ENCODE measurements at places on chromosomes 3 and 15.

GRCh38 chr15:74631935-74632560 is 16.4 kb downstream of the CLK3 start:
- peak; percentile 61 for DNase-seq

DNA sequence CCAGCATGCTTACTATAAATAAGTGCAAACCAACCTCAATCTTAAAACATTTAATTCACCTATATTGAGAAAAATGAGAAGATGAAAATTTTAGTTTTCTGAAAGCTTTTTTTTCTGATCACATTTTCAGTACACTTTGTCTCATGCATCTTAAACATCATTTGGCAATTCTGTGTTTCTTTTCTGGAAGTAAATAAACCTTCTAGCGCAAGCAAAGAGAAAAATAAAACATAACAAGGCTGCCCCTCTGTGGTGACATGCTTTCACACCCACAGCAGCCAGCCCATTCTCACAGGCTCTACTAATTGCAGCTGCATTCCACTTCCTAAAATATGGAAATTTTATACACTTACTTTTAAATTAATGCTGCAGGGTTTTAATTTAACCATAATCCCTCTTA is 90.1 kb downstream of the NEK10 start:
- no peak for DNase-seq

DNA sequence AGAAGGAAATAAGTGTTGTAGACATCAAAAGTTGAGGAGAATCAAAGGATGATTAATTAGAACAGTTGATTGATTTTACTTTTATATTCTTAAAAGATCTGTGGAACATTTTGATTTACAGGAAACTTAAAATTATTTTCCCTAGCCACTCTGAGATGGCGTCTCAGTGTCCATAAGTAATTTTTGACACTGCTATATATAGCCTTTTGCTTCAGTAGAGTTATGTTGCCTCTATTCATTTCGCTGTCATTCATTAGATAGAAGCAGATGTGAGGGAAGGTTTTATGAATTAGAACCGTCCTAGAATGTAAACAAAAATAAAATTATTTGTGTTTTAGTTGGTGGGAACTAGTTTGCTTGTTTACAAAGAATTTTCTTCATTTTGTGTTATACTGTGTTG is 51.1 kb upstream of the EIF3J start:
- DNase-seq = no peak

- DNase-seq = no peak
Observed at GRCh38 chr15:63250312-63250965, 27.0 kb upstream of the APH1B start.

DNA sequence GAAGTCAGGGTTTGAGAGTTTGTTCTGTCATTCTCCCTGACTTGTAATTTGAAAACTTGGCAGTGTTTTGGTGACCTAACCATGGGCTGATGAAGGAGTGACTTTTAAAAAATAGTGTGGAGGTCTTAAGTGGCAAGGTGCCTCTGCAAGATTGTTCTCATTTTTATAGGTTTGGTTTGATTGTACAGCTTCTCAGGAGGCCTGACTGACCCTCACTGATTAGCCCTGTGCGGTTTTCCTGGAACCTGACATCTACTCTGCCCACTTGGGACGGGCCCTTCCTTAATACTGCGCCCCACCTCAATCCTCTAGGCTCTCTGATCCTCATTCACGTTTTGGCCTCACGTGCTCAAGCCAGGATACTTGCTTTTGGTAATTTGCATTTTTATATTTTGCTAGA is 2.8 kb downstream of the UBE2E1 start:
- no peak for DNase-seq

DNA sequence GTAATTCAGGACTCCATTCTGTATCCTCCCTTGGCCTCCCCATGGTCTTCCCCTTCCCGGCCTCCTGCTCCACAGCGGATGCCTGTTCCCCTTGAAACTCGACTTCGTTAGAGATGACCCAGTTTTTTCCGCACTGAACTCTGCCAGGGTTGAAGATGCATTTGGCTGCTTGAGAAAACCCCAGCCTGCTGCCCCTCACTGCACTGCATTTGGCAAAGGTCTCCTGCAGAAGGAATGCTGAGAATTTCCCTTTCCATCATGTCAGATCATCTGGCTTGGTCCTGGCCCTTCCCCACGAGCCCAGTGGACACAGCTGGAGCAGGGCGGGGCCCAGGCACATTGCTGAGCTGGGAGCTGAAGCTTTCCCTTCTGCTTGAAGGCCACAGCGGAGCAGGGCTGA is 37.6 kb upstream of the RGMA start:
- no peak for DNase-seq

- DNase-seq = no peak
Observed at GRCh38 chr3:24451461-24452099, 43.1 kb downstream of the THRB start.

- no peak for DNase-seq
Observed at GRCh38 chr3:48962939-48963338, 27.1 kb upstream of the P4HTM start.

All from activated CD4-positive, alpha-beta T cell treated with anti-CD3 and anti-CD28 coated beads, Interleukin-2, amount 50 U/mL, for 16 hours (primary cell).